ENCODE measurements at places on chromosomes 1 and 21.

- no peak for DNase-seq
These were observed 270.5 kb downstream of the MATN1 start for GRCh38 chr1:30452925-30453324.

DNA sequence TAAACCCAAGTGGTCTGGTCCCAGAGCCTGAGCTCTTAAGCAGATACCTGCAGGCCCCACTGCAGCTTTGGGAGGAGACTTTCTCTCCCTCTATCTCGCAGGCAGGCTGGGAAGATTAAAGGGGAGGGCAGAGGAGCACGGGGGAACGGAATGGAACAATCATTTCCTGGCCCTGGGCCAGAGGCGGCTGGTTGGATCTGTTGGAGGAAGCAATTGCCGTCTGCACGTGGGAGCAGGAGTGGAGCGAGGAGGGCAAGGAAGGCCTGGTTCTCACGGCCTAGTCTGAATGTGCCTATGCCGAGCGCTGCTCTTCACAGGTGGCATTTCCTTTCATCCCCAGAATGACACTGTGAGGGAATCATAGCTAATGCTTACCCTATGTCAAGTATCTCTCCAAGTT is 23.7 kb downstream of the NKAIN1 start:
- peak; percentile 66 for DNase-seq

GRCh38 chr21:41227357-41228005 is 59.5 kb downstream of the BACE2 start:
- no peak for DNase-seq

DNA sequence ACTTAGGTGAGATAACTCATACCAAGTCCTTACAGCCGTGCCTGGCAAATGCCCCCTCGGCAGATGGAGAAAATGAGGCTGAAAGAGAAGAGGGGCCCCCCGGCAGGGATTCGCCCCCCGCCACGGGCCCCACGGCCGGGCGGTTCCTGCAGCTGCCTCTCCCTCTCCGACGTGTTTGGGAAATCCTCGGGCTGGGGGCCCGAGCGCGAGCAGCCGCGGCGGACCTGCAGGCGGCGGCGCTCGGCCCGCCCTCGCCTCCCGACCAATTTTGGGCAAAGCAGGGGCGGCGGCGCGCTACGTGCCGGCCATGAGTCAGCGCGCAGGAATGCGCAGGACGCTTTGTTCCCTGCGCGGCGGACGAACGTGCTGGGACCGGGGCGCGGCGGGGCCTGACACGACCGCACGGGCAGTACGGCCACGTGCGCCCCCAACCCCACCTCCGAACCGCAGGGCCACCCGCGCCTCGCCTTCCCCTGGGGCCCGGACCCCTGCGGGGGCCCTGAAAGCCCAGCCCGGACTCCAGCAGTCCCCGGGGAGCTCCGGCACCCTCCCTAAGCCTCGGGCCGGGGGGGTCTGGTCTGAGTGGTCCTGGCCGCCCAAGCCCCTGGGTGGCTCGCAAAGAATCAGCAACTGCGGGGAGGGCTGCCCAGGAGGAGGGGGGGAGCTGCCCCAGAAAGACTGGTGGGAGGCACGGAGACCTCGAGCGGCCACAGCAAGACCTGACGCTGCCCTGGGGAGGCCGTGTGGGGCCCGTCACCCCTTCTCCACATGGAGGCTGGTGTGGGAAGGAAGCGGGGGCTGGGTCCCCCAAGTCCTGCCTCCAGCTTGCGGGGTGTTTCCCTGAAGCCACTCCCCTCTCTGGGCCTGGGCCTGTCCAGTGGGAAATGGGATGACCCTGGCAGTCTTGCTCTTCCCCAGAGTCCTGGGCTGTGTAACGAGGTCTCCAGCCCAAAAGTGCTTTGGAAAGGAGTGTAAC is 11.9 kb upstream of the EDN2 start:
- DNase-seq: no peak

DNA sequence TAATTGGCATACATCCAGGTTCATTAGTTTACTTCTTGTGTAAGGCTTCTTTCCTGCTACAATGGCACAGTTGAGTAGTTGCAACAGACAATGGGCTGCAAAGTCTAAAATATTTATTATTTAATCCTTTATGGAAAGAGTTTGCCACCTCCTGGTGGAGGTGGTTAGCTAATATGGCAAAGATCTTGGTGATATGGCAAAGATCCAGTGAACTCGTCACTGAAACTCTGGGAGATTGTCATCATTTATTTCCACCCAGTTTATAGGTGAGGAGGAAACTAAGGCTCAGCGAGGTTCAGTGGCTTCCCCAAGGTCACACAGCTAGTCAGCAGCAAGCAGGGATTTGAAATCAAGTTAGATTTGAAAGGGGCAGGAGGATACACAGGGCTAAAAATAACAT is 16.1 kb upstream of the IFFO2 start:
- no peak for DNase-seq

GRCh38 chr1:22702296-22703085 is 8.1 kb upstream of the EPHB2 start:
- no peak for DNase-seq

DNA sequence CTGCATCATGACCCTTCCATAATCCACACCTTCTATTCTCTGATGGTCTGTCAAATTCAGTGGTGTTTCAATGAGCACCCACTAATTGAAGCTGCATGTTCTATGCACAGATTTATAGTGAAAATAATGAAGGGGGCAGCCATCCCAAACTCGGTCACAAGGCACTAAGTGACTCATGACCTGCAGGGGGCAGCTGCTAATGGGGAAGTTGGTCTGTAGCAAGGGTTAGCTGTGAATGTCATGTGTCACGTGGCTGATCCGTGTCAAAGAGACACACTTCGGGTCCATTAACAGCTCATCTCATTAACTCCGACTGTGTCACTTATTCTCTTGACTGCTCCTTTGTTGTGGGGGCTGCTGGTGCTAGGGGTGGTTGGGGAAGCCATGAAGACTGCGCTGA is 306.6 kb downstream of the PCP4 start:
- no peak for DNase-seq

DNA sequence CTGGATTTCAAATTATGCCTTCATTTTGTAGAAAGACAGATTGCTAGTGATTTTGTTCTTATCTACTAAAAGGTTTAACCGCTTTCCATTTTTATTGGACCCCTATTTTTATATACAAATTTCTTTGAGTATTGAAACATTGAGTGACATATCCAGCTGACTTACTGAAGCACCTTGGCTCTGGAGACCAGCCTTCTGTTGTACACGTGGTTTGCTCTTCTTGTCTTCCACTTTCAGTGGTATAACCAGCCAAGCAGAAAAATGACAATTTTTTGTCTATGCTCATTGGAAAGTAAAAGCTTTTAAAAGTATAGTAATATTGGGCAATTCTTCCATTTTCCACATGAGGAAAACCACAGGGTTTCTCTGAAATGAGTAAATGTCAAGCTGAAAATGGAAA is 4.4 kb downstream of the F13B start:
- DNase-seq: no peak

DNA sequence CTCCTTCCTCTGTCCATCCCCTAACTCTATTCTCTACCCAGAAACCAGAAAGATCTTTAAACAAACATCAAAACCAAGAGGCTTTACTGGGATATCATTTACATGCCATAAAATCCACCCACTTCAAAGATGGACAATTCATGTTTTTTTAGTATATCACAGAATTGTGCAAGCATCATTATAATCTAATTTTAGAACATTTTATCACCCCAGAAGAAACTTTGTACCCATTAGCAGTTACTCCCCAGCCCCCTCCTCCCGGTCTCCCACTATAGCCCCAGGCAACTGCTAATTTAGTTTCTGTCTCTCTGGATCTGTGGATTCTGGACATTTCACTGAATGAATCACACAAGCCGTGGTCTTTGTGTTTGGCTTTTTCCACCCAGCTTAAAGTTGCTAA is 4.8 kb upstream of the SELENON start:
- no peak for DNase-seq

- DNase-seq: no peak
These were observed 42.3 kb downstream of the NEK7 start for GRCh38 chr1:198199105-198199504.

GRCh38 chr1:199463521-199464127 is 563.9 kb upstream of the NR5A2 start:
- peak; percentile 62 for DNase-seq

GRCh38 chr1:244165701-244166100 is 114.6 kb downstream of the ZBTB18 start:
- DNase-seq: no peak

DNA sequence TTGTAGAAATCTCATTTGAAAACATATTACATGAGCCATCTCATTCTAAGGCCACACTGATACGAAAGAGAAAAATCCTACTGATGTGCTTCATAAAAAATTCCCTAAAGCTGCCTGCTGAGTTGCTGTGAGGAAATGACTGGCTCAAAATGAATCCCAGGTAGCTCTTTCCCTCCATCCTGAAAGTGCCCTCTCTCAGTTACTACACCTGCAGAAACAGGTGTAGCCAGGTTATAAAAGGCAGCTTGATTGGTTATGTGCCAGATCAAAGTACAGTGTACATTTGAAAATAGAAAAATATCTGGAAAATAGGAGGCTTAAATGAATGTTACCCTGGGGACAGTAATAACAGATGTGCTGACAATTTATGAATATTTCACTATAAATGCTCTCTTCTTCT is 833.4 kb upstream of the ADGRL4 start:
- DNase-seq: no peak

GRCh38 chr1:20365421-20366055 is 74.9 kb downstream of the VWA5B1 start:
- no peak for DNase-seq

GRCh38 chr21:42638266-42638863 is 15.1 kb upstream of the PDE9A start:
- DNase-seq: no peak

DNA sequence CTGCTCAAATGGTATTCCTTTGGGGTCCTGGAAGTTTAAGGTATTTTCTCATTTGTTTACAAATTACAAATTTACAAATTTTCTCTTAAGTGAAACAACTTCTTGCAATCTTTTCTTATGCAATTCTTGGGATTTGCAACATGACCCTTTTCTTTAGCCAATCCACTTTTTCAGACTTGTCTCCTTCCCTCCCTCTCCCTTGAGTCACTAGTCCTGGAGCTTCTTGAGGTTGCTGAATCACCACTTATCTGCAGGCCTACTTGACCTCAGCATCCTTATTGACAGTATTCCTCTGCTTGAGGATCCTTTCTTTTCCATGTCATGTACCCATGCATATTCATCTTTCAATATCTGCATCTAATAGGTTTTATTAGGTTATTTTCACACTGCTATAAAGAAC is 302.8 kb upstream of the ADAMTS5 start:
- DNase-seq: no peak

Measured in SK-N-DZ (cell line).